CD4-positive, alpha-beta T cell (primary cell): ENCODE measurements at places on chromosomes 3 and 15.
A peak's percentile ranks its signal among the peaks of the same experiment; 100 is the strongest.

GRCh38 chr3:46851364-46852333, 11.6 kb downstream of the MYL3 start:
- H3K4me1 ChIP-seq = peaks cover 4% of the 10 kb centered on the region
- DNase-seq = no peak
- no peaks in the 10 kb centered on the region for H3K36me3 ChIP-seq
- no peak overlapping the region for H3K4me3 ChIP-seq

GRCh38 chr3:137297770-137298169, 340.0 kb downstream of the IL20RB start:
- DNase-seq = no peak
- no peaks in the 10 kb centered on the region for H3K4me1 ChIP-seq
- no peaks in the 10 kb centered on the region for H3K36me3 ChIP-seq
- no peak overlapping the region for H3K27ac ChIP-seq
- H3K27me3 ChIP-seq = no peaks in the 10 kb centered on the region

- H3K27ac ChIP-seq = no peak overlapping the region
- DNase-seq = no peak
- H3K4me1 ChIP-seq = no peaks in the 10 kb centered on the region
- H3K27me3 ChIP-seq = no peaks in the 10 kb centered on the region
- H3K36me3 ChIP-seq = no peaks in the 10 kb centered on the region
Observed at GRCh38 chr15:65996901-65997300, 127.6 kb downstream of the RAB11A start.

DNA sequence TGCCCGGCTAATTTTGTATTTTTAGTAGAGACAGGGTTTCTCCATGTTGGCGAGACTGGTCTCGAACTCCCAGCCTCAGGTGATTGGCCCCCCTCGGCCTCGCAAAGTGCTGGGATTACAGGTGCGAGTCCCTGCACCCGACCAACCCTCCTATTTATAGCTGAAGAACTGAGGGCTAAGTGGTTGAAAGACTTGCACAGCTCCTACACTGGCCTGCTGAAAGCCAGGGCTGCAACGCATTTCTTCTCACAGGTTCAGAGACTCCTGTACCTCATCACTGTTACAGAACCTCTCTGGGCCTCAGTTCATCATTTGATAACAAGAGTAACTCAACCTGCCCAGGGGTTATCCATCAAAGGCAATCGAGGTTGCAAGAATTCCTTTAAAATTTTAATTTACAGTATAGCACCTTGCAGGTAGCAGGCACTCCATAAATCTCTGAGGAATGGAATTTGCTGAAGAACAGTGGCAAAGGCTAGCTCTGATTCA, 626.5 kb upstream of the TBL1XR1 start:
- H3K36me3 ChIP-seq = no peaks in the 10 kb centered on the region
- no peak overlapping the region for H3K27ac ChIP-seq
- H3K4me3 ChIP-seq = no peak overlapping the region
- no peaks in the 10 kb centered on the region for H3K4me1 ChIP-seq

- H3K4me3 ChIP-seq = no peak overlapping the region
- no peak for DNase-seq
- no peaks in the 10 kb centered on the region for H3K36me3 ChIP-seq
- no peaks in the 10 kb centered on the region for H3K4me1 ChIP-seq
Observed at GRCh38 chr3:127531821-127532220, 58.7 kb downstream of the TPRA1 start.

- no peaks in the 10 kb centered on the region for H3K36me3 ChIP-seq
- no peak overlapping the region for H3K27ac ChIP-seq
- H3K4me1 ChIP-seq = no peaks in the 10 kb centered on the region
- peaks cover 11% of the 10 kb centered on the region for H3K27me3 ChIP-seq
- no peak for DNase-seq
Observed at GRCh38 chr3:134449277-134449676, 36.5 kb downstream of the ANAPC13 start.

GRCh38 chr3:42535981-42536784, 33.7 kb downstream of the VIPR1 start:
- no peak overlapping the region for H3K27ac ChIP-seq
- H3K36me3 ChIP-seq = peaks cover 15% of the 10 kb centered on the region
- peak; percentile 44 for DNase-seq
- H3K27me3 ChIP-seq = no peaks in the 10 kb centered on the region
- peaks cover 66% of the 10 kb centered on the region for H3K4me1 ChIP-seq
- H3K4me3 ChIP-seq = no peak overlapping the region

GRCh38 chr15:66186049-66186825, 67.3 kb downstream of the MEGF11 start:
- no peak overlapping the region for H3K27ac ChIP-seq
- no peak overlapping the region for H3K4me3 ChIP-seq
- no peak for DNase-seq
- H3K4me1 ChIP-seq = no peaks in the 10 kb centered on the region
- H3K36me3 ChIP-seq = no peaks in the 10 kb centered on the region
- peaks cover 28% of the 10 kb centered on the region for H3K27me3 ChIP-seq

DNA sequence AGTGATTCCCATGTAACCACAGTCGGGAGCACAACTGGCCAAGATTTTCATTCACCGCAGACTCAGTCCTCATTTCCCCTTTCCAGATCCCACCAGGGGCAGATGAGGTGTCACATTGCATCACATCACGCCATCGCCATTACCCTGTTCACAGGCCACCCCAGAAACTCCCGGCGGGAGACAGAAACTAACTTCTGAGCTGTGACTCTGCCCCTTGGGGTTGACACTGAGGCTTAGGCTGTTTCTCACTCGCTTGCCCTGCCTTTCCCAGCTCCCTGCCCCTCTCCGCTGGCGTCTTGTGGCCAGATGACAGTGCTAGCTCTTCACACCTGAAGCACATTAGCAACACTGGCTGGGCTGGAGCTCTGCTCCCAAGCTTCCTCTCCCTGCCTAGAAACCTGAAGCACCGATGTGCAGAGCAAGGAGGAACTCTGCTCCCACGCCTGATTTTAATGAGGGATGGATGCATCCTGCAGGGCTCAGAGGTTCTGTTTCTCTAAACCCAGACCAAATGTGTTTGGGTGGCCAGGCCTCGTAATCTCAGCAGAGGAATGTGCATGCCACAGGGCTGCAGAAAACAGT, 88.8 kb upstream of the CTDSPL start:
- H3K27ac ChIP-seq = no peak overlapping the region
- H3K4me3 ChIP-seq = no peak overlapping the region
- no peaks in the 10 kb centered on the region for H3K36me3 ChIP-seq
- no peak for DNase-seq

DNA sequence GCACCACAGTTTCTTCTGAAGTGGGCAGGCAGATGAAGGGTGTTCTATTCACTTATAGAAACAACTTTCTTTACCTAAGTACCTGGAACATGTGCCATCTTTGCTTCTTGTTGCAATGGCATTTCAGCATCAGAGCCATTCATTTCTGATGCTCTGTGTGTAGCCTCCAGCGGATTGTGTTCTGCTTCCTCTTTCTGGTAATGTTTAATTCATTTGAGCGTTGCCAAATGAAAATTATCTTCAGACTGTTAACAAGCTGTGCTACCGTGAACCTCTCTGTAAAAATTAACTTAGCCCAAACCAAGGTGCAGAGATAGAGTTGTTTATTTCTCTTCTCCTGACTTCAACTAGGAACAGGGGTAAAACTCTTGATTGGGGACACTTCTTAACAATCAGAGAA, 302.0 kb downstream of the EDEM1 start:
- no peaks in the 10 kb centered on the region for H3K27me3 ChIP-seq
- no peaks in the 10 kb centered on the region for H3K36me3 ChIP-seq
- no peak for DNase-seq
- H3K27ac ChIP-seq = no peak overlapping the region
- no peak overlapping the region for H3K4me3 ChIP-seq

DNA sequence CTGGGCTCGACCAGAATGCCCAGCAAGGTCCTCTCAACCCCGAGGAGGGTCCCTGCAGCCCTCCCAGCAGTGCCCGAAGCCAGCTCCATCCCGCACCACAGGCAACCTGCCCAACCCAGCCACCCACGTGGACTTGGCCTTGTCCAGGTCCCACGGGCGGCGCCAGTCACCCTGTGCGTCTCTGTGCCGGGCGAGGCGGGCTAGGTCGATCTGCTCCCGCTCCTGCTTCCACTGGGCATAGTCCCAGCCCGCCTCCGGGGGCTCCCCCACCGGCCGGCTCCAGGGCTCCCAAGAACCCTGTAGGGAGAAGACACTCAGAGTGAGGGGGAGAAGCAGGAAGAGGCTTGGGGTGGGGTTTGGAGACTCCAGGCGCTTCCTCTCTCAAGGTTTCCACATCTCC, 3.1 kb downstream of the CCDC9B start:
- peaks cover 31% of the 10 kb centered on the region for H3K4me1 ChIP-seq
- H3K27ac ChIP-seq = no peak overlapping the region
- no peaks in the 10 kb centered on the region for H3K27me3 ChIP-seq
- peak; percentile 34 for DNase-seq

DNA sequence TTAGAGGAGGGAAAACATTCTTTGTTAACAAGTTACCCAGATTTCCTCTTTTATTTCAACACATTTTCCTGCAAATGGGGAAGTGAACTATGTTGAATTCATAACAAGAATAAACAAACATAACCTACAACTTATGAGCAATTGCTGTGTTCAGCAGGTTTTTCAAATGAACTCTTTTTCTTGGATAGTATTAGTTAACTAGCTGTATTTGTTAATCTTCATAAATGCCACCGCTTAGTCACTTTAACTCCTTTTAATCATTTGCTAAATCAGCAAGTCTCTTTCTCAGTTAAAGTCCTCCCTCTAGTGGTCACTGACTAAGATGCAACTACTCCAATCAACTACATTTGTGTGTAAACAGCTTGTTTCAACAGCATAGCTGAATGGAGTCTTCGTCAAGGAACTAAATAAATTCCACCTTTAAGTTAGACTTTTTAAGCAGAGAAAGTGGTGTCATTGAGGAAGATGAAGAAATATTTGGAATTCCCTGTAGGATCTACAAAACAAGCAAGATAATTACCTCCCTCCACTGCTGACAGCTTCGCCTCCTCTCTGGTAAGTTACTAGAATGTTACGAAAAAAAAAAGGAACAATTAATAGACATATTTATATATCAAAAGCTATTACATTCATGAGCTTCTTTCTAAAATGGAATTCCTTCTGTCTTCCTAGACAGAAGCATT, 1122.0 kb downstream of the ROBO1 start:
- no peaks in the 10 kb centered on the region for H3K36me3 ChIP-seq
- DNase-seq = no peak
- no peak overlapping the region for H3K27ac ChIP-seq
- no peaks in the 10 kb centered on the region for H3K4me1 ChIP-seq
- H3K27me3 ChIP-seq = no peaks in the 10 kb centered on the region

- H3K27me3 ChIP-seq = no peaks in the 10 kb centered on the region
- no peak for DNase-seq
- no peak overlapping the region for H3K27ac ChIP-seq
Observed at GRCh38 chr3:178097576-178097975, 438.7 kb upstream of the KCNMB2 start.
